ENCODE measurements at places on chromosomes 16 and 17.

DNA sequence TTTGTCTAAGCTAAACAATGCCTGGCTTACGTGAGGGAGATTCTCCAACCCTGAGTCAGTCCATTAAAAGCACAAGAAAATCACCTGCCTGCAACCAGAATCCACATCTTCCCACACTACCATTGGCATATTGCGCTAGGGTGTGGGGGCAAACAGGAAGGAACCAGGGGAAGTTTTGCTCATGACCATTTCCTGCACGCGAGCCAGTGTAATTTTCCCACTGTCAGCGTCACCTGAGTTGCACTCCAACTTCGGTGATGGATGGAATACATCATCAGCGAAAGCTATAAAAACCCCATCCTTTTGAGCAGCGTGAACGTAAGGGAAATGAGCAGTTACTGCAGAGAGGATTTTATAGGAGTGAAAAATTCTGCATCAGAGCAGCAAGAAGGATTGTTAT lies 167.9 kb upstream of the NOL11 start:
- no peak for DNase-seq

DNA sequence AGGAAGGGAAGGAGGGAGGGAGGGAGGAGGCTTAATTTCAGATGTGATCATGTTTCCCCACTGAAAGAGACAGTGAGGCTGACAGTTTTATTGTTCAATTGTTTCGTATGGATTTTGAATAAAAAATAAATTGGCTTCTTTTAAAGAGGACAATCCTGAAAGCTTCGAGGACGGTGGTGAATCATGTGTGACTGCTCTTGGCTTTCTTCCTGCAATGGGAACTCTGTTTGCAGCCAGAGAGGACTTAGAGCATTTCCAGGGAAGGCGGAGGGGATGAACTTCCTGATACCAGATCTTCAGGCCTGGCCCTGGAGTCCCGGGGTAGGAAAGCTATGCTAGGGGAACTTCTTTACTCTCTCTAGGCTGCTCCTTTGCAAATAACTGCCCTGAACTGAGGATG lies 72.8 kb upstream of the C16orf82 start:
- DNase-seq = peak; percentile 29

DNA sequence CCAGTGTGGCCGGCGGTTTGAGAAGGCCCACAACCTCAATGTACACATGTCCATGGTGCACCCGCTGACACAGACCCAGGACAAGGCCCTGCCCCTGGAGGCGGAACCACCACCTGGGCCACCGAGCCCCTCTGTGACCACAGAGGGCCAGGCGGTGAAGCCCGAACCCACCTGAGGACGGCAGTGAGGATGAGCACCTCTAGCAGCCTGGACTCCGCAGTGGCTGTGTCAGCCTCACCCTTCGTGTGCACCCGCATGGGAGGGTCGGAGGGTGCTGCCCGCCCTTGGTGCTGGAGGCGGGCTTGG lies 16.7 kb downstream of the ZNF276 start:
- no peak for DNase-seq

DNA sequence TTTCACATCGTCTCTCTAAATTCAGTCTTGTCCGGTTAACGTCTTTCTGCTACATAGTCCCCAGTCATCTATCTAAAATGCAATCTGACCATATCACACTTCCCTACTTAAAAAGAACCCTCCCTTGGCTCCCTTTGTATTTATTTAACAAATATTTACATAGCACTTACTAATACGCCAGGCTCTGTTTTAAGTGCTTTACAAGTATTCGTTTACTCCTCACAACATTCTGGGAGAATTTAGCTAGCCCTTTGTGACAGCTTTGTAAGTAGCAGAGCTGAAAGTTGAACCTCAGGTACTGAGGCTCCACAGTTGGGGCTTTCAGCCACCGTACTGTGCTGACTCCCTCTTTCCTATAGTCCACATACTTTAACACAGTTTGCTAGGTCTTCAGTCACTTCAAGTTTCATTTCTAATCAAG lies 9.2 kb downstream of the PAFAH1B1 start:
- peak; percentile 43 for DNase-seq

DNA sequence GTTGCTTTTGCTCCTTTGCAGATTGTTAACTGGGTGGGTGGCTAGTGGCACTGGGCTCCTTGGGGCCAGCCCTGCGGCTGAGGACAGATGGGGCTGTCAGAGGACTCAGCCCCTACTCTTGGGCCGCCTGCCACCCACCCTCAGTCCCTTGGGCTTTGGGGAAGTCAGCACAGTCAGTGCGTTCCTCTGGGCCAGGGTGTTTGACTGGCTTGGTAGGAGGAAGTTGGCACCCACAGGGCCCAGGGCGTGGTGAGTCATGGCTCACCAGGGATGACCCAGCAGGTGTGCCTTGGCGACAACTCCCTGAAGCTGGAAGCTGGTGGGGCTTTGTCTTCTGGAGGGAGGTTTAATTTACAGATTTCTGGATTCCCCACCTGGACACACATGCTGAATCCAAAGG lies 32.4 kb downstream of the HAPSTR1 start:
- peak; percentile 22 for DNase-seq

DNA sequence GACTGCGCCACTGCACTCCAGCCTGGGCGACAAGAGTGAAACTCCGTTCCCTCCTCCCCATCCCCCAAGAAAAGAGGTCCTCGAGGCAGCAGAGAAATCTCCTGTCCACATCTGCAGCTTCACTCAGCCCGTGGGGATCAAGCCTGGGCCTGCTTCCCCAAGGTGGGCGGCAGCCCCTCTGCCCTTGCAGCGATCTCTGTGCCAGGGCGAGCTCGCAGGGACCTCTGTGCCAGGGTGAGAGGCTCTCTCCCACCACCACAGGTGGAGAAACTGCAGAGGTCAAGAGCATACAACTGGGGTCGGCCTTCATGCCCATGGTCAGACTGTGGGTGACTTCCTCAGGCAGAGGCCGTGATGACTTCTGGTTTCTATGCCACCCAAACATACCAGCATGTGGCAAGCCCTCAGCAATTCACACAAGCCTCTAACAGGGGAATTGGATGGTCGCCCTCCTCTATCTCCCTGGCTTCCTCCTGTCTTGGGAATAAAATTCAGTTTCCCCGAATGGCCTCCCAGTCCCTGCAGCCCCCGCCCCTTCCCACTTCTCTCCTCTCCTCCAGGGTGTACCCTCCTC lies 5.5 kb downstream of the SLC43A2 start:
- DNase-seq = no peak

- no peak for DNase-seq
Observed at GRCh38 chr17:50338645-50339044, 7.3 kb upstream of the XYLT2 start.

DNA sequence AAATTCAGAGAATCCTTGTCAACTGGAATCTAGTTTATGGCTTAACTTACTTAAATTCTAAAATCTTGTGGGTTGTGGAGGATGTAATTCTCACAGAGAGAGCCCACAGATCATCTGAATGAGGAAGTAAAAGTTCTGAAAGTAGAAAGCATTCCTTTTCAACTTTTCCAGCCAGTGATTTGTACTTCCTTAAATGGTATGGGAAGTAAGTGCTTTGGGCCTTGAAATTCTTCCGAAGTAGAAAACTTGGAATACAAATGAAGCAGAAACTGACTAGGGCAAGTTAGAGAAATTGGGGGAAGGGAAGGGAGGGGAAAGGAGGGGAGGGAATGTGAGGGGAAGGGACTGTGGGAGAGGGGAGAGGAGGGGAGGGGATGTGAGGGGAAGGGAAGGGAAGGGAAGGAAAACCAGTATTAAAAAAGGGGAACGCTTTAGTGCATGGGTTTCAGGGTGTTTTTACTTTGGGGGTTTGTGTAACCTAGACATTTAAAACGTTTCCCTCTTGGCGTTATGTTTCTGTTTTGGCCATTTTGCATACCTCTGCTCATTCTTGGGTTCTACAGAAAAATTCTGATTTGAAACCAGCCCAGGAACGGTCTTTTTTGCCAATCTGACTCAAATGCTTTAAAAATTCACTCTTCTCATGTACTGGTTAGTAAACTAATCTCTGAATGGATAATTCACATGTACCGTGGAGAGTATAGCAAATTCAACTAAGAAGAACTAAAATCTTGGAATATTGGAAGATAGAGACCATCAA lies 15.5 kb upstream of the SNTB2 start:
- DNase-seq = peak; percentile 16

DNA sequence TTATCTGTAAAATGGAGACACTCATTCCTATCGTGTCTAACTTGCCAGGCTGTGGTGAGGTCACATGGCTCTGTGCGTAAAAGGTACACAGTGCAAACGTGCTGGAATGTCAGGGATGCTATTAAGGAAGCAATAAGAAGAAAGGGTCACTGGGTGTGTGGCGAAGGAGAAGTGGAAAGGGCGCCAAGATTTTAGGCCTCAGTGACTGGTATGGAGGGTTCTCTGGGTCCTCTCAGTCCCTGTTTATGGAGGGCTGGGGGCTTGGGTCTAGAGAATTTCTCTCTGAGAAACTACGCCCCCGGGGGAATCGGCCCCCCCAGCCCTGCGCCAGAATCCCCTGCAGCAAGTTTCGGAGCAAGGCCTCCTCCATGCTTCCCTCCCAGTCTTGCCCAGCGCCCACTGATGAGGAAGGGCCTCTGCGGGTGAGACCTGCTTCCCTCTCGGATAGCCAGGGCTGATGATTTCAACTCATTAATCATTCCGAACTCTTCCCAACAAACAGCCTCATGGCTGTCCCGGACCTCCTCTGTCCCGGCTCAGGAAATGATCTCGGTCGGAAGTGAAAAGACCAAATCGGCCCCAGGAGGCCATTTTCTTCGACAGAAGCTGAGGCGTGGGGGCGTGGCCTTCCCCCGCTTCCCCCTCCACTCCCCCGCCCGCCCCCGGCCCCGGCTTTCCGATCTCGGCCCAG lies 1.2 kb upstream of the HEXIM1 start:
- DNase-seq = peak; percentile 76

DNA sequence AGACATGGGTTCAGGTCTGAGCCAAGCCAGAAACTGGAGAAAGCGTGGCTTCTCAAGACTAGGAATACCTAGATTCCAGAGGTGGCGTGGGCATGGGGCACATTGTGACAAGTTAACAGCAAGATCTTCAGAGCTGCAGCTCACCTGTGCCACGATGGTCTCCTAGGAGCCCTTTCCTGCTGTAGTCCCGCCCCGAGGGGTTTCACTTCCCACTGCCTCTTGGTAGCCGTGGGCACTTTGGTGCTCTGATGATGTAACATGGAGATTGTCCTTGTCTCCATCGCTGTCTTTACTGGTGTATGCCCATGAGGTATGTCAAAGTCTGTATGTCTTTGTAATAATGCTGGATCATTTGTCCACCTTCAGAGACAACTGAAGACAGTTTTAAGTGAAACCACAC lies 89.7 kb downstream of the WWOX start:
- DNase-seq = no peak

DNA sequence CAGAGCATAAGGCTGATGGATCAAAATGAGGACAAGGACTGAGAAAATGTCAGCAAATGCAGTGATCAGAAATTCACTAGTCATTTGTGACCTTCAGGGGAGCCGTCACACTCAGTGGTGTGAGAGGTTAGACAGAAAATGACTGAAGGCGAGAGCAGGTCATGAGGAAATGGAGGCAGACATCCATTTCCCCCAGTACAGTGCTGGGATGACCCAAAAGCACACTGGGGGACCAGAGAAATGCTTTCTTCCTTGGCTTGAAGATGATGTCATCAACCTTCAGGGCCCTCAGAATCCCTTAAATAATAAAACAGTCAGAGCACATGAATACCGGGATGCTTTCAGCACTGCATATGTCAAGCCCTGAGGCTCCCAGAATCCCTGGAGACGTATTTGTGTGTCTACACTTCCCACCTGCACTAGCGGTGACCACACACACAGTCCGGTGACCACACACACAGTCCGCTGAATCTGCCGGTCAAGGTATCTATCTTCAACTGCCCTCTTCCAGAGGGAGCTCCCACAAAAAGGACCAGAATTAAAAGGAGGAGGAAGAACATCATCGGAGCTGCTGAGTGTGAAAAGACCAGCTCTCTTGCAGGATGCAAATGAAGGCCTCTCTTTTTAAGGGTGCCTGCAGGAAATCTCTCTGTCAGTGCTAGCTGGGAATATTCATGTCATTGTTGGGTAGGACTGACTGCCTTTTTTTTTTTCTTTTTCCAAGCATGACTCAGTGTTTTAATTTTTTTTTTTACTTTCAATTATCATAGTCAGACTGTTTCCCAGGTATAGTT lies 8.2 kb downstream of the UBE2O start:
- peak; percentile 36 for DNase-seq

DNA sequence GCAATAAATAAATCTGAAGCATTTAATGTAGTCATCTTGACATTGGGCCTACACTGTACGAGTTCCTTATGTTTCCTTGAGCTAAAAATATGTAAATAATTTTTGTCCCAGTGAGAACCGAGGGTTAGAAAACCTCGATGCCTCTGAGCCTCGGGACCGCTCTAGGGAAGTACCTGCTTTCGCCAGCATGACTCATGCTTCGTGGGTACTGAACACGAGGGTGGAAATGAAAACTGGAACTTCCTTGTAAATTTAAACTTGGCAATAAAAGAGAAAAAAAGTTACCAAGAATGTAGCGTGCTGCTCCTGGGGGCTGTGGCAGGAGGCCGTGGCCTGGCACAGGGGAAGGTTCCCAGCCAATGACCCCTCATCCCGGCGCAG lies 74.1 kb downstream of the SOCS1 start:
- no peak for DNase-seq

GRCh38 chr16:88640498-88641247 lies 2.3 kb downstream of the IL17C start:
- DNase-seq = no peak

GRCh38 chr16:11669380-11670146 lies 1.3 kb downstream of the SNN start:
- peak; percentile 38 for DNase-seq

- DNase-seq = no peak
Observed at GRCh38 chr17:1362065-1362848, 37.8 kb downstream of the YWHAE start.

GRCh38 chr16:1941162-1942046 lies 1.6 kb downstream of the MSRB1 start:
- DNase-seq = peak; percentile 39

- DNase-seq = no peak
Observed at GRCh38 chr16:16086653-16087446, 136.4 kb downstream of the ABCC6 start.

DNA sequence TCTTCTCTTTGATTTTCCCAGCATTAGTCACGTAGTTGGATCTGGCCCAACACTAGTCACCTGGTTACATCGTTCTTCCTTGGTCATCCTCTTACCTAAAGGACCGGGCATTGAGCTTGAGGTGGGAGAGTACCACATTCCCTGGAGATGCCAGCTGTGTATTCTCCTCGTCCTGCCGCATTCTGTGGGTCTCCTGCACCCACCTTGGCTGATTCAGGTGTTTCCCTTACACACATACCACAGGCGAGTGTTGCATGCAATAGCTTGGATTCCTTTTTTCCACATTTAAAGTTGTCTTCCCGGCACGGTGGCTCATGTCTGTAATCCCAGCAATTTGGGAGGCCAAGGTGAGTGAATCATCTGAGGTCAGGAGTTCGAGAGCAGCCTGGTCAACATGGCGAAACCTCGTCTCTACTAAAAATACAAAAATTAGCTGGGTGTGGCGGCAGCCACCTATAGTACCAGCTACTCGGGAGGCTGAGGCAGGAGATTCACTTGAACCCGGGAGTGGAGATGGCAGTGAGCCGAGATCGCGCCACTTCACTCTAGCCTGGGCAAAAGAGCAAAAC lies 21.6 kb upstream of the CLEC18C start:
- no peak for DNase-seq

- DNase-seq = no peak
Observed at GRCh38 chr16:53430363-53430762, 3.9 kb upstream of the RBL2 start.

Data from cardiac fibroblast (primary cell).